ENCODE measurements at places on chromosomes 11 and 22.
A peak's percentile ranks its signal among the peaks of the same experiment; 100 is the strongest.

DNA sequence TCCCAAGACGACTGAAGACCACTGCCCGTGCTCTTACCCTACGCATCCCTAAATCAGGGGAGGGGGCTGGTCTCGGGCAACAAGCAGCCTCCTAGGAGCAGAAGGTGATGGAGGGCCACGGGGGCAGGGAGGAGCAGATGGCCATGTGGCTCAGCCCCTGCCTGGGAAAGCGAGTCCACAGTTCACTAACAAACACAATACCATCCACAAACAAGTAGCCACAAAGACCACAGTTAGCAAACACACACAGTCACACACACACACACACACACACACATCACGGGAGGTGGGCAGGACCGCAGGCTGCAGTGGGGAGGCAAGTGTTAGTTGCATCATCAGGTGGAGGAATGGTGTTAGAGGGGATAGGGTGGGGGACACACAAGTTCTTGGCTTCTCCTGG, 13.2 kb upstream of the FXYD2 start:
- no peak for DNase-seq

GRCh38 chr11:43576803-43577521, 103.6 kb upstream of the HSD17B12 start:
- no peak for DNase-seq

GRCh38 chr11:134592391-134592990, 180.4 kb upstream of the B3GAT1 start:
- DNase-seq: no peak

DNA sequence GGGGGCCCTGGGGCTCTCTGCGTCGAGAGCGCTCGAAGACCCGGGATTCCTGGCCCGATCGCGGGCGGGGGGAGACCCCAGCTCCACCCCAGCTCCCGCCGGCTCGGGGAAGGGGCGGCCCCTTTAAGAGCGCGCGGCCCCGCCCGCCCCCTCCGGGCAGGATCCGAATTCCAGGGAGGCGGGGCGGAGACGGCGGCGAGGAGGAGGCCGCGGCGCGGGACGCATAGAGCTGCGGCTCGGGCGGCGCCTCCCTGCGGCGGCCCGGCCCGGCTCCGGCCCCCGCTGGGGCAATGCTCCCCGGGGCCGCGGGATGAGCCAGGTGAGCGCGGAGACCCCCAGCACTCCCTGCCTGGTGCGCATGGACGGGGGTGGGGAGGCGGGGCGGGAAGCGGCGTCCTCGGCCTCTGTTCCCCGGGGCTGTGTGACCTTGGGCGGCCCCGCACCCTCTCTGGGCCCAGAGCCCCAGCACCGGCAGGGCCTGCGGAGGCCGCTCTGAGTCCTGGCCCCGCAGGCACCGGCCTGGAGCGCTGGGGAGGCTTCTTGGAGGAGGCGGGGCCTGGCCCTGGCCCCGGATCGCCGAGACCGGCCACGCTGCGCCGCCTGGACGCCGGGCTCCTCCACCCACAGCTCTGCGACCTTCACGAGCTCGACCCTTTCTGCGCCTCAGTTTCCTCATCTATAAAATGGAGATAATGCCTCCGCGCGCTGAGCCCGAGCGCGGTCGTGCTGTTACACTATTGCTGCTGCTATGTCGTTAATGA, 565 bp downstream of the GAS2L1 start:
- no peak for DNase-seq

DNA sequence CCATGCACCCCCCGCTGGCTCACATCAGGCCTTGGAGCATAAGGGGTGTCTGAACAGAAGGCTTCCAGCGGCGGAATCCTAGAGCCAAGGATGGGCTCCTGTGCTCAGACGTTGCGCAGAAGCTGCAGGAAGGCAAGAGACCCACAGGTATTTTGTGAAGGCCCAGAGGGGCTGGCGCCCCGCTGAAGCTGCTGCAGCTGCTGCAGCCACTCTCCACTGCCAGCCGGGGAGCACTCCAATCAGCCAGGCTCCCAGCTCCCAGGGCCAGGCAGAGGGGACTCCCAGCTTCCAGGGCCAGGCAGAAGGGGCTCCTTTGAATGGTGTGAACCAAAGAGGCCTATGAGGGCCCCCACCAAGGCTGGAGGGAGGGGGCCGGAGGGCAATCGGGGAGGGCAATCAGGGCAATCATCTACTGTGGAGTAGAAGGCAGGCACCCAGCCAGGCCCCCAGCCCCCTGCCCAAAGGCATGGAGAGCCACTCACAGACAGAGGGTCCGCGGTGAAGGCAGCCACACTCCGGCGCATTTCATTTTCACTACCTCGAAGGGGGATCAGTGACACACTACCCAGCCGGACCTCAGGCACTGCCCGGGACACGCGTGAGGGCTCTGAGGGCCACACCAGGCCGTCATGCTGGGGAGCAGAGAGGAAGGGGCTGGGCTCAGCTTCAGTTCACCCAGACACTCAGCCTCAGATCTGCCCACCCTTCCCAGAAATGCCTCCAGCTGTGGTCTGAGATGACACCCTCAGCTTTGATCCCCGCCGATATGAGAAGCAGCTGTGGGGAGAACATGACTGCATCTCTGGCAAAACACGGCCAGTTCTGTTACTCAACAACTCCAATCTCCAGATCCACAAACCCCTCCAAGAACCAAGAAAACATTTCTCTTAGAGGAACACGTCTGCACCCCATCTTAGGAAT, 11.6 kb upstream of the PDE2A start:
- DNase-seq: no peak

GRCh38 chr11:101327908-101328307, 198.3 kb upstream of the PGR start:
- no peak for DNase-seq

GRCh38 chr11:102422817-102423712, 29.5 kb downstream of the TMEM123 start:
- DNase-seq: no peak

GRCh38 chr11:12725055-12725862, 51.0 kb downstream of the TEAD1 start:
- no peak for DNase-seq

- no peak for DNase-seq
Measured at GRCh38 chr11:121521145-121522042, 68.6 kb upstream of the SORL1-AS1 start.

DNA sequence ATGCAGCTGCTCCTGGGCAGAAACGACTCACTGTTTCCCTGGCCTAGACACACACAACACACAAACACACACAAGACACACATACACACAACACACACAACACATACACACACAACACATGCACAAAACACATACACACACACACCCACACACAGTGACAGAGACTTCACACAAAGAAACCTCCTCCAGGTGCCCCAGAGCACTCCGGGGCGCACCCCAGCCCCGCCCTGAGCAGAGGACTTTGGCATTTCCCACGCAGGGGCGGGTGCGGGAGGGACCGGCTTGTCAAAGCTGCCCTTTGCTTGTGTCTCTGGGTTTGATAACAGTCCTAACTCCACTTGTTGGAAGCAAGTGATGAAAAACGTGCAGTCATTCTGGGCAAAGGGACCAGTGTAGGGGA, 6.5 kb downstream of the APOBEC3A start:
- DNase-seq: no peak

DNA sequence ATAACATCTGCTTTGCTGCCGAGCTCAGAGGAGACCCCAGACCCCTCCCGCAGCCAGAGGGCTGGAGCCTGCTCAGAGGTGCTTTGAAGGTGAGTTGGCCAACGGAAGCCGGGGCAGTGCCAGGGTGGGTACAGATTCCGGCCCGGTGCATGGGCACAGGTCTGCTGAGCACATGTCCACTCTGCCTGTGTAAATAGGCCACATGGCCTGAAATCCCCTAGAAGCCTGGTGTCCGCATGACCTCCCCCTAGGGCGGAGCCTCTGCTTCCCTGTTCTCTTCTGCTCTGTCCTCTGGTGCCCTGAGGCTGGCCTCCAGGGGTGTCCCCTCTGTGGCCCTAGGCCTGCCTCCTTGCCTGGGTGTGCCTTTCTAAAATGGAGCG, 19.6 kb upstream of the TXNRD2 start:
- DNase-seq: no peak

- peak; percentile 32 for DNase-seq
Measured at GRCh38 chr11:65919573-65920371, 546 bp downstream of the DRAP1 start.

All from activated CD4-positive, alpha-beta T cell treated with anti-CD3 and anti-CD28 coated beads for 1 hour (primary cell).